ENCODE measurements at places on chromosomes 1 and 21.

GRCh38 chr1:169107603-169108208, 1.2 kb downstream of the ATP1B1 start:
- no peak for DNase-seq

DNA sequence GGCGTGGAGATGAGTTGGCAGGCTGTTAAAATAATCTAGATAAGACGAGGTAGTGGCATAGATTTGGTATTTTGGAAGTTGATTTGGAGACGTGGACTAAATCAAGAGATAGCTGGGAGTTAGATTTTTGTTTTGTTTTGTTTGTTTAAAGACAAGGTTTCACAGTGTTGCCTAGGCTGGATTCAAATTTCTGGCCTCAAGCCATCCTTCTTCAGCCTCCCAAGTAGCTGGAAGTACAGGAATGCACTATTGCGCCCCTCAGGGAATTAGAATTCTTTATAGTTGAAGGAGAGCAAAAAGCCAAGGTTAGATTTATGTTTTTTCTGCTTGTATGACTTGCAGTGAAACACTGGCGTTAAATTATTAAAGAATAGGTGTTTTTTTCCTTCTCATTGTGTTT, 22.3 kb upstream of the SNRPE start:
- no peak for DNase-seq

DNA sequence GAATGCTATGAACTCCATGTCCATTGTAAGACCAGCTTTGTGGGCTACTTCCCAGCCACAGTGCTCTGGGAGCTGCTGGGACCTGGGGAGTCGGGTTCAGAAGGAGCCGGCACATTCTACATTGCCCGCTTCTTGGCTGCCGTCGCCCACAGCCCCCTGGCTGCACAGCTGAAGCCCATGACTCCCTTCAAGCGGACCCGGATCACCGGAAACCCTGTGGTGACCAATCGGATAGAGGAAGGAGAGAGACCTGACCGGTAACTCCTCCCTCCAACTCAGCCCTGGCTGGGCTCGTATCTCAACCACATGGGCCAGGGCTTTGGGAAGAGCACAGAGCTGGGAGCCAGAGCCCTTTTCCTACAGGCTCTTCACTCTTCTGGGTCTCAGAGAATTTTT, 15.4 kb downstream of the MOV10 start:
- DNase-seq, result no peak

GRCh38 chr1:230077436-230078213, 10.6 kb downstream of the GALNT2 start:
- DNase-seq, result no peak

- DNase-seq, result no peak
Observed at GRCh38 chr1:93416183-93416582, 31.7 kb upstream of the FNBP1L start.

DNA sequence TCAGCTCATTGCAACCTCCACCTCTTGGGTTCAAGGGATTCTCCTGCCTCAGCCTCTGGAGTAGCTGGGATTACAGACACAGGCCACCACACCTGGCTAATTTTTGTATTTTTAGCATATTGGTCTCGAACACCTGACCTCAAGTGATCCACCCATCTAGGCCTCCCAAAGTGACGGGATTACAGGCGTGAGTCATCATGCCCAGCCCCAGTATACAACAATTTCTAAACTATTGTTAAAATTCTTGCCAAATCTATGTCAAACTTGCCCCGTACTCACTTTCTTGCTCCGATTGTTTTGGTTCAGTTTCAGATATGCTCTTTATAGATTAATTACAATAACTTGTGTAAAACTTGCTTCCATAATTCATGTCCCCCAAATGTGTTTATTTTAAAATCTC, 4.1 kb downstream of the RGS18 start:
- no peak for DNase-seq

GRCh38 chr1:15339570-15339969, 70.1 kb upstream of the EFHD2 start:
- DNase-seq, result no peak

DNA sequence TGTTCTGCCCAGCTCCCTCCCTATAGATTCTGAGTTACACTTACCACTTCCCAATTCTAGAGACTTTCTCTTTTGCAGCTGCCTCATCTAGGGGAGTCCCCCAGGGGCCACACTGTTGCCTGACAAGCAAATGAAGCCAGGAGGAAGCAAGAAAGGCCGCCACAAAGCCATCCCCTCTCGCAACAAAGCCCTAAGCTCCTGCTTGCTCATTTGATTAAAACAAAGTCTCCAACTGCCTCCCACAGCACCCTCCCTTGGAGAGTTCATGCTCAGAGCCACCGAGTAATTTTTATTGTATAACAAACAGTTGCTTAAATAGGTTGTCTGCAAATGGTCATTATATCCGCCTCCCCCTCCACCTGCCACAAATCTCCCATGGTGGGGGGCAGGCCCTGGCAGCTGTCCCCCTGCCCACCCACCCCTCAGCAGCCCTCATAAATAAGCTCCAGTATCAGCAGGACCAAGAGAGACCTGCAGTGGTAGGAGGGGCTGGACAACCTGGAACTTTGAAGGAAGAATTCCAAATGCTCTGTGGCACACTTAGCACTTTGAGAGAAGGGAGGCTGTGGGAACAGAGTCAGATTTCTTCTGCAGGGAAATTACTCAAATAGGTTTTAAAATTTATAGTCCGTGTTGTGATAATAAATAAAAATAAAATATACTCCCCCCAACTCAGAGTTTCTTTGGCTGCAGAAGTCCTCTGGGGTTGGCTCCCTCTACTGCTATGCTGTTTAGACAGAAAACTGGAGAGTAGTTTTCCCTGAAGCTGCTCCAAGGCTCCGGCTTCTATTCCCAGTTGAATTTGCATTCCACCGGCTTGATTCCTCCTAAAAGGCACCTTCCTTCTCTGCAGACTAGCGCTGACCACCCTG, 237.5 kb downstream of the TTLL7 start:
- no peak for DNase-seq

GRCh38 chr1:162175379-162176081, 106.0 kb downstream of the NOS1AP start:
- no peak for DNase-seq

GRCh38 chr1:2816786-2817185, 15.3 kb upstream of the TTC34 start:
- DNase-seq, result no peak

- no peak for DNase-seq
Observed at GRCh38 chr1:154192476-154192875, 576 bp upstream of the TPM3 start.

- no peak for DNase-seq
Observed at GRCh38 chr1:248696261-248696660, 6.3 kb downstream of the OR14I1 start.

GRCh38 chr1:37605061-37605650, 9.4 kb upstream of the GNL2 start:
- no peak for DNase-seq

DNA sequence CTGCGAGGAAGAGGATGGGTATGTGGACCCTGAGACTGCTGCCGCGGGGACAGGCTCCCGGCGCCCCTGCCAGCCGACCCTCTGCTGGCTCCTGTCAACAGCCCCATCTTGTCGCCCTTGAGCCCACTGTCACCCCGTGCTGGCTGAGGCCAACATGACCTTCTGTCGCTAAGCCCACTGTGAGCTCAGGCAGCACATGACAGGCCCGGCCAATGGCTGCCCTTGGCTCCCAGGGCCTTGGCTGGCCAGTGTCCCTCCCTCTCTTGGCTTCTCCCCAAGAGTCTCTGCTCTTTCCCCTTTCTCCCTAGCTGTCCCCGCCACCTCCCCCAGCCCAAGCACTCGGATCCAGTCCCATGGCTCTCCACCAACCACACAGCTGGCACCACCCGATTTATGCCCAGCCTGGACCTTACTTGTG, 3.5 kb downstream of the PEX10 start:
- DNase-seq, result no peak

All from activated T-helper 1 cell treated with Interleukin-2 at 50 U/mL for 16 hours (primary cell).